ENCODE measurements at places on chromosomes 6 and 20. TPM values are rescaled to one million over a fixed set of nuclear protein-coding genes. Genes with fewer than 3 reads are reported as not detected.
A peak's percentile ranks its signal among the peaks of the same experiment; 100 is the strongest.

ASIP gene
- total RNA-seq, result not detected

SLC13A3 gene
- 8.9 TPM for total RNA-seq

TPX2 gene
- 8.5 TPM for total RNA-seq

GRIK2 gene
- total RNA-seq, result 0.30 TPM

GPR6 gene
- total RNA-seq, result not detected

HINT3 gene
- 27.0 TPM for total RNA-seq

GPSM3 gene
- 4.9 TPM for total RNA-seq

CALHM6 gene
- 4.1 TPM for total RNA-seq

MATN4 gene
- 1.5 TPM for total RNA-seq

KCNK5 gene
- 28.5 TPM for total RNA-seq

TCF15 gene
- not detected for total RNA-seq

SLC22A2 gene
- not detected for total RNA-seq

COL9A3 gene
- 6.8 TPM for total RNA-seq

DNA sequence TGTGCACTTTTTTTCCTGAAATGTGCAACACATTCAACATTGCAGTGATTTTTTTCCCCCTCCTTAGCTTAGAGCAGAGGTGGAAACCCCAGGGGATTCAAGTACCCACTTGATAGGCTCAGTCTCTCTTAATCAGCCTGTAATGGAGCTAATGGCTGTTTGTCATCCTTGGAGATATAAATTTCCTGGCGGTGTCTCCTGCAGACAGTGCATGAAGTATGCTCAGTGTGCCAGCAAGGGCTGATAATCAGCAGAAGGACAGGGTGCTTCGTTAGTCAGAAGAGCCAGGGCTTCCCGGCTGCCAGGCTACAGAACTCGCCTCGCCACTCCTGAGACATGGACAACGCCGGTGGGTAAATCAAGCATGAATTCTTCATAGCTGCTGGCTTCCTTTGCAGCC is 69.8 kb upstream of the PHACTR2 start:
- DNase-seq, result no peak

- DNase-seq, result no peak
These were observed 727.6 kb downstream of the PTPRT start for GRCh38 chr20:42461965-42462593.

GRCh38 chr6:109498052-109498451 is 15.0 kb upstream of the ZBTB24 start:
- DNase-seq, result no peak

DNA sequence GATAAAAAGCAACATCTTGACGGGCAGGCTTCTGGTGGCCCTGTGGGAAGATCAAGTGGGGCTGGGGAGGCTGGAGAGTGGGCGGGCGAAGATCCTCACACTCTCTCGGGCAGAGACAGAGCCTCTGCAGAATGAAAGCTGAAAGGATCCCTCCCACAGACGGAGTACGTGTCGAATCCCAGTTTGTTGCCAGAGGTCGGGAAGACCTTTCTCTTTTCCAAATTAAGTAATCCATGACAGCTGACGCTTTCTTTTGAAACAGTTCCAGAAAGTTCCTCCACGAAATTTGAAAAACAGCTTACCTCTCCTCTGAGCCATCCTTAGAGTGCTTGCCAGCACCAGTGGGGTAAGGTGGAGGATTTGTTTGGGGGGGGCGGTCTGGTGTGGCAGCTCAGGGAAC is 155.6 kb upstream of the SMLR1 start:
- no peak for DNase-seq

DNA sequence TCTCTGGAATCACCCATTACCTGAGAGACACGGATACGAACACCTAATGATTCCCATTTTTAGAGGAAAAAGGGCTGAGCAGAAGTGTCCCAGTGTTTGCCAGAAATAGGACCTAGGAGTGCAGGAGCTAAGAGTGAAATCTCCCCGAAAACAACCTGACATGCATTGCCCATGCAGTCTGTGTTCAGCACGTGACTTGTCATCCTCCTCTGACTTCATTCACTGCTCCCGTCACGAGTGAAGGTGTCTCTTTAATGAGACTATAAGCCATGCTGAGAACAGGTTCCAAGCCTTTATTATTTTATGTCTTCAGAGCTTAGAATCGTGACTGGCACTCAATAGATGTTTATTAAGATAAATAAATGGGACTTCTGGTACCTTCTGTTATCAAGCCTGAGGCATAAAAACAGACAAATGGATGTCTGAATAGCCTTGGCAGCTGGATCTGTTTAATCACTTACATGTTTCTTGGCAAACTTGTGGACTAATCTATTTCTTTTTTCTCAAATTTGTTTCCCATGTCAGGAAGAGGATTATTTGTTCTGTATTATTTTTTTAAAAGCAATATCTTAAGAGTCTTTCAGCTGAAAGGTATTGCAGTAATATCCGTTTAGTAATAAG is 3.7 kb upstream of the MLIP start:
- no peak for DNase-seq

DNA sequence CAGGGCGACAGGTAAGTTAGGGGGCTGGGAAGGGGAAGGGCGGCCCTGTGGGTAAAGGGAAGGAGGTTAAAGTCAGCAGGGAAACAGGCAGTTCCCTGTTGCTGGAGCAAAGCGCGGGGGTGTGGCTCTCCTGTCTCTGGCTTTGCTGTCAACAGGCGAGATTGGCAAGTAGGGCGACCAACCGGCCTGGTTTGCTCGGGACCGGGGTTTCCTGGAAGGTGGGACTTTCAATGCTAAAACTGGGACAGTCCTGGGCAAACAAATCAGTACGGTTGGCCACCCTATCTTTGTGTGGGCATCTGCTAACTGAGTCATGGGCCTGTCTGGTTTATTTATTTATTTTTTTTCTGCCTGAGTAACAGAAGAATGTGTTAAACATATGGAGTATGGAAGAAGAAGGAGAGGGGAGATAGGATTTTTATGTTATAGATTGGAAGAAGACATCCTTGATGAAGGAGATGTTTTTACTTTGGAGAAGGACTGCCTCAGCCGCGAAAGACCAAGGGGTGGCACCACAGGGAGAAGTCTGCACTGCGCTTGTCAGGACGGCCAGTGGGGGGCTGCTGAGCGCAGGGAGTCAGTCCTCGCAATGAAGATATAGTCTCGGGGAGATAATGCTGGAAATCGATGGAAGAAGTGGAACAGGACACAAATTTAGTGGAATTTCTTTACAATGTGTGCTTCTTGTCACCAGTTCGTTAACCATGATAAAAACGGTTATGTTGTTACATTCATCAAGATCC is 43.4 kb upstream of the ESR1 start:
- DNase-seq, result peak; percentile 92

- no peak for DNase-seq
These were observed 48.8 kb upstream of the TSHZ2 start for GRCh38 chr20:52923123-52923937.

- no peak for DNase-seq
These were observed 18.7 kb downstream of the IL20RA start for GRCh38 chr6:137025786-137026730.

- DNase-seq, result peak; percentile 15
These were observed 35.8 kb downstream of the GCNT2 start for GRCh38 chr6:10556992-10557391.

- no peak for DNase-seq
These were observed 199.0 kb downstream of the PLCB1 start for GRCh38 chr20:8330785-8331695.

- DNase-seq, result peak; percentile 52
These were observed 23.4 kb upstream of the APMAP start for GRCh38 chr20:25015986-25016385.

GRCh38 chr6:34714663-34715062 is 18.1 kb upstream of the ILRUN start:
- no peak for DNase-seq

- peak; percentile 38 for DNase-seq
These were observed 246.1 kb upstream of the AFDN start for GRCh38 chr6:167580619-167580911.
